ENCODE measurements at places on chromosomes 11 and 22. TPM values are rescaled to one million over a fixed set of nuclear protein-coding genes. Genes with fewer than 3 reads are reported as not detected.

Gene OR5P2
- total RNA-seq = not detected

Gene YPEL1
- 16.0 TPM for total RNA-seq

Gene MRGPRX4
- total RNA-seq = 0.20 TPM

Gene SCN4B
- 12.5 TPM for total RNA-seq

Gene JOSD1
- 36.4 TPM for total RNA-seq

Gene SLC22A6
- 25.0 TPM for total RNA-seq

Gene PSMC3
- total RNA-seq = 117 TPM

Gene CD82
- 21.6 TPM for total RNA-seq

Gene SCGB1C1
- not detected for total RNA-seq

Gene AMPD3
- total RNA-seq = 13.0 TPM

Gene PLAAT5
- total RNA-seq = 7.0 TPM

Gene OR2AT4
- total RNA-seq = 0.10 TPM

Gene CREBZF
- total RNA-seq = 48.5 TPM

Gene CARNS1
- total RNA-seq = 8.6 TPM

Gene PAK1
- 36.0 TPM for total RNA-seq

Gene TRIM66
- total RNA-seq = 8.5 TPM

Gene CCT8L2
- not detected for total RNA-seq

Gene CCDC73
- 0.06 TPM for total RNA-seq

Gene SC5D
- total RNA-seq = 162 TPM

Gene LRRC75B
- total RNA-seq = 24.8 TPM

Gene SPON1
- total RNA-seq = 87.4 TPM

Gene KIF18A
- 8.5 TPM for total RNA-seq

Gene RAG2
- total RNA-seq = 0.10 TPM

Gene TMEM223
- 12.3 TPM for total RNA-seq

Gene HOATZ
- total RNA-seq = 3.4 TPM

Gene OR10G6
- total RNA-seq = not detected

Gene MS4A10
- total RNA-seq = not detected

Gene SCUBE1
- total RNA-seq = 11.9 TPM

Gene SEPTIN5
- 82.9 TPM for total RNA-seq

Gene RAB38
- total RNA-seq = 4.7 TPM

Gene CCDC89
- total RNA-seq = 5.5 TPM

Gene OR2AG1
- total RNA-seq = not detected

Gene MS4A12
- not detected for total RNA-seq

Gene KCNK7
- total RNA-seq = 0.44 TPM

Gene ST13
- 407 TPM for total RNA-seq

Gene SAA2
- total RNA-seq = not detected

Data from spinal cord (tissue), 10 donors.